Ammon's horn (tissue), 1 donor: ENCODE measurements at places on chromosomes 12 and 14.

GRCh38 chr14:86639146-86639545, 1109.2 kb downstream of the FLRT2 start:
- no peak for DNase-seq

- no peak for DNase-seq
Observed at GRCh38 chr14:59407246-59408010, 57.8 kb downstream of the GPR135 start.

GRCh38 chr12:14270392-14270791, 95.1 kb upstream of the ATF7IP start:
- DNase-seq: no peak

DNA sequence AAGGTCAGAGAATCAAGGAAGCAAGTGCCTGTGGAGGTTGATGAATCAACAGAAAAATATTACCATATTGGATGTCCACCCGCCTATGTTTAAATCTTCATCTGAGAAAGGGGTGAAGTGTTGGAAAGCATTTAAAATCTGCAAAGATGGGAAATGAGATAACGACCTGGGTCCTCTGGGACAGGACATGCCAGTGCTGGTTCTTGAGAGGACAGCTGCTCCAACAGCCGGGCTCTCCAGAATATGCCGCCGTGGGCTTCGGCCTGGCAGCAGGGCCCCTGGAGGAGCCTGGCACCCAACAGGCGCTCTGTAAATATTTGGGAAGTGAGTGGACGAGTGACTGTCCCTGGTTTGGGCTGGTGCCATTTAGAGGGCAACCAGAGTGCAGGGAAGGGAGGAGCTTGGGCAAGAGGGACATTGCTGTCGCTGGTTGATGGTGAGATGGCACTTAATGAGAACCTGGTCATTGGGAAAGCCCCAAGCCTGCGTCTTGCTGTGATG, 129.9 kb downstream of the KCNA5 start:
- no peak for DNase-seq
